Natural killer cell treated with Interleukin-12 subunit alpha and Interleukin-12 subunit beta and Interleukin-15 and Interleukin-18, amount 100 ng/mL, for 72 hours (primary cell): ENCODE measurements at places on chromosomes 4 and X. TPM values are rescaled to one million over a fixed set of nuclear protein-coding genes. Genes with fewer than 3 reads are reported as not detected.

The LRIT3 gene
- total RNA-seq: 0.07 TPM

The PRKG2 gene
- 0.33 TPM for total RNA-seq

The TRIM2 gene
- not detected for total RNA-seq

The ENOPH1 gene
- total RNA-seq: 50.3 TPM

The SMARCA1 gene
- total RNA-seq: not detected

The COX7B2 gene
- total RNA-seq: not detected

The OPN1LW gene
- total RNA-seq: not detected

The CDX4 gene
- not detected for total RNA-seq

The EBP gene
- total RNA-seq: 399 TPM

DNA sequence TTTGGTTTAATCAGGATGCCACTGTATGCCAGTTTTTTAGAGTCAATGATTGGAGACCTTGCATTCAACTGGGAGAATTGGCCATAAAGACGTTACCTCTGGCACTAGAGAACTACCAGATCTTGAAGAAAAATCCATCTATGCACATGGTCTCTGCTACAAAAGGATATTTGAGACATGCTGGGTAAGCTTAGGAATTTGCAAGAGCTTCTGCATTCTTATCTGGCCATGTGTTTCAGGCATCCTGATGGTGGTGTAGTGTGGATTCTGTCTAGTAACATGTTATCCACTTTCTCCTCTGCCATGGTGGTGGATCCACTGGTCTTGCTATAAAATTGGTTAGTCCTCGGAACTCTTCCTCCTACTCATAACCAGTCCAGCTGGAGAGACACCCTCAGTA is 185.3 kb upstream of the WDFY3 start:
- H3K4me1 ChIP-seq: no peaks in the 10 kb centered on the region
- DNase-seq: no peak
- H3K36me3 ChIP-seq: no peaks in the 10 kb centered on the region
- no peak overlapping the region for H3K4me3 ChIP-seq

- no peak for DNase-seq
- H3K4me3 ChIP-seq: no peak overlapping the region
- H3K27me3 ChIP-seq: no peaks in the 10 kb centered on the region
- peaks cover 17% of the 10 kb centered on the region for H3K36me3 ChIP-seq
Observed at GRCh38 chr4:188092824-188093223, 16.6 kb downstream of the TRIML2 start.

DNA sequence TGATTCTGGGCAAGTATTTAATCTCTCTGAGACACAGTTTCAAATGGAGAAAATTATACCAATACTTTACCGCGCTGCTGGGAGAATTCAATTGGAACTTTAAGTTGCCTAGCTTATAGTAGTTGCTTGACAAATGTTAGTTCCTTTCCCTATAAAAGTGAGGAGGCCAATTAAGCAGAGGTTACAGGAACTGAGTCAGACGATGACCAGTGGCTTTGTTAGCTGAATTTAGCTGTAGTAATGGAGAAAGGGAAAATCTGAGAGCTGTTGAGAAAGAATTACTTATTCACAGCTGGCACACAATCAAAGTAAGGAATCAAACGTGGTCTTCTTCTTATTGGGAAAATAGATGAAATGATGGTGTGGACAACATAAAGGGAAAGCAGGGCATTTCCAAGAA is 29.6 kb downstream of the SMARCA1 start:
- H3K4me1 ChIP-seq: no peaks in the 10 kb centered on the region
- DNase-seq: no peak
- H3K4me3 ChIP-seq: no peak overlapping the region
- no peak overlapping the region for H3K27ac ChIP-seq

- H3K27ac ChIP-seq: peak overlapping the region; percentile 24
- H3K4me3 ChIP-seq: no peak overlapping the region
- H3K36me3 ChIP-seq: no peaks in the 10 kb centered on the region
- no peak for DNase-seq
Observed at GRCh38 chr4:26330186-26330787, 9.5 kb downstream of the RBPJ start.

DNA sequence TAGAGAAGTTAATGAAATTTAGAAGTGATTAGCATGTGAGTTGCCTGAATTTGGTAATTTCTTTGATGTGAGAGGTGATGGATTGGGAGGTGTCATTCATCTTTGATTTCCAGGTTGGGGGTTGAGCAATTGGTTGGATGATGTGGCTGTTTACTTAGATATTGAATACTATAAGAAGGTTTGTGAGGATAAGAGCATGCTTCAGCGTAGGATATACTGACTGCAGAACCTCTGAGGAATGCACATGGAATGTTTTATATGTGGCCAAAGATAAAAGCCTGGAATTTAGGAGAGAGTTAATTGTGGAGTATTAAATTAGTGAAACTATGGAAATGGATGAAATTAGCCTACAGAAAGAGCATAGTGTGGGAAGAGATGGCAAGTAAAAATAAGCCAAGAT is 165.4 kb upstream of the MAD2L1 start:
- H3K36me3 ChIP-seq: peaks cover 4% of the 10 kb centered on the region
- no peaks in the 10 kb centered on the region for H3K27me3 ChIP-seq
- H3K4me3 ChIP-seq: no peak overlapping the region
- no peak for DNase-seq

DNA sequence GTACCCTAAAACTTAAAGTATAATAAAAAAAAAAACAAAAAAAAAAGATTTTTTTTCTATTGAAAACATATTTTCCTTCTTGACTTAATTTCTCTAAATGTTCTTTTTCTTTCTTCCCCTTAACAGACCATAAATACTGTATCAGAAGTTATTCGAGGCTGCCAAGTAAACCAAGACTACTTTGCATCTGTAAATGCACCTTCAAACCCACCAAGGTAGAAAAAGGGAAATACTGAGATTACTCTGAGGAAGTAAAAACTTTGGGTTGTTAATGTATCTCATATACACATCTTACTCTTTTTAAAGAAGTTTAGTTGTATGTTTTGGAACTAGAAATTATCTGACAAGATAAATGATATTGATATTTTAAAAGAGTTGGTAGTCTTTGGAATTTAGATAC is 65.6 kb downstream of the USO1 start:
- peaks cover 12% of the 10 kb centered on the region for H3K36me3 ChIP-seq
- no peak overlapping the region for H3K4me3 ChIP-seq
- no peak for DNase-seq

GRCh38 chr4:153916273-153916755 is 127.4 kb upstream of the SFRP2 start:
- H3K27ac ChIP-seq: no peak overlapping the region
- no peak for DNase-seq
- peaks cover 21% of the 10 kb centered on the region for H3K27me3 ChIP-seq
- H3K36me3 ChIP-seq: no peaks in the 10 kb centered on the region
- no peak overlapping the region for H3K4me3 ChIP-seq

DNA sequence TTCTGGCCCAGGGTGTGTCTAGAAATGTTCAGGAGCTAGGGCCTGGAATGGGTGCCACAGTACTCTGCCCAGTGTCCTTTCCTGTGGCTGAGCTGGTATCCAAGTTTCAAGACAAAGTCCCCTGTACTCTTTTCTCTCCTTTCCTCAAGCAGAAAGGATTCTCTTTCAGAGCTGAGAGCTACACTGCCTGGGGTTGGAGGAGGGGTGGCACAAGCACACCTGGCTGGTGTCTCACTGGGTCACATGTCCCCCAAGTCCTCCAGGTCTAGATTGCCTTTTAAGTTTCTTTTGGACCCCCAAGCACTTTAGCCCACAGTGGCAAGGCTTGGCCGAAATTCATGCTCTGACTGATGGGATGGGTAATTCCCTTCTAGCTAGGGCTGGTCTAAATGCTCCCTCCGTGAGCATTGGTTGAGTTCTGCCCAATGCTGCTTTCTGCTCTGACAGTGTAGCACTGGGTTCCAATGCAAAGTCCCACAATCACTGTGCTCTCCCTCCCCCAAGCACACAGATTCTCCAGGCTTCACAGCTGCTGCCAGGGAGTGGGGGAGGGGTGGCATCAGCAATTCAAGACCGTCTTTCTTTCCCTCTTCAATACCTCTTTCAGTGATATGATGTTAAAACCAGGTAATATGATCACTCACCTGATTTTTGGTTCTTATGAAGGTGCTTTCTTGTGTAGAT is 47.8 kb downstream of the BEX3 start:
- no peaks in the 10 kb centered on the region for H3K4me1 ChIP-seq
- no peak overlapping the region for H3K4me3 ChIP-seq
- no peaks in the 10 kb centered on the region for H3K36me3 ChIP-seq

DNA sequence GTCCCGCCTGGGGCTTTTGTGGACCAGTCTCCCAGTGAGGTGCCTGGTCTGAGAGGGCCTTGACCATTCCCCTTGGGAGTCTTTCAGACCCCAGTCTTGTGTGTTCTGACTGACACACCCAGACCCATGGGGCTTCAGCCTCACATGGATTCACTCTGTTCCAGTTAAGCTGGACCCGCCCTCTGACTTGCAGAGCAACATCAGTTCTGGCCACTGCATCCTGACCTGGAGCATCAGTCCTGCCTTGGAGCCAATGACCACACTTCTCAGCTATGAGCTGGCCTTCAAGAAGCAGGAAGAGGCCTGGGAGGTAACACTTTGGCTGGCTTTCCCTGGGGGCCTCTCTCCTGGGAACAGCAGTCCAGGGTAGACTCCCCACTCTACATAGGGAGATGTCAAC is 6.8 kb downstream of the IL9R start:
- H3K4me3 ChIP-seq: no peak overlapping the region
- H3K36me3 ChIP-seq: no peaks in the 10 kb centered on the region
- H3K27ac ChIP-seq: no peak overlapping the region
- no peaks in the 10 kb centered on the region for H3K27me3 ChIP-seq

GRCh38 chr4:6297266-6297815 is 27.7 kb downstream of the WFS1 start:
- no peaks in the 10 kb centered on the region for H3K4me1 ChIP-seq
- peaks cover 4% of the 10 kb centered on the region for H3K36me3 ChIP-seq
- H3K27ac ChIP-seq: no peak overlapping the region
- H3K4me3 ChIP-seq: no peak overlapping the region

- no peak overlapping the region for H3K4me3 ChIP-seq
- no peak overlapping the region for H3K27ac ChIP-seq
- DNase-seq: no peak
- H3K36me3 ChIP-seq: no peaks in the 10 kb centered on the region
Observed at GRCh38 chr4:69531251-69531650, 35.5 kb upstream of the UGT2B4 start.

GRCh38 chrX:132790329-132790728 is 168.1 kb downstream of the HS6ST2 start:
- H3K27me3 ChIP-seq: no peaks in the 10 kb centered on the region
- H3K4me1 ChIP-seq: no peaks in the 10 kb centered on the region
- DNase-seq: no peak
- no peak overlapping the region for H3K27ac ChIP-seq

DNA sequence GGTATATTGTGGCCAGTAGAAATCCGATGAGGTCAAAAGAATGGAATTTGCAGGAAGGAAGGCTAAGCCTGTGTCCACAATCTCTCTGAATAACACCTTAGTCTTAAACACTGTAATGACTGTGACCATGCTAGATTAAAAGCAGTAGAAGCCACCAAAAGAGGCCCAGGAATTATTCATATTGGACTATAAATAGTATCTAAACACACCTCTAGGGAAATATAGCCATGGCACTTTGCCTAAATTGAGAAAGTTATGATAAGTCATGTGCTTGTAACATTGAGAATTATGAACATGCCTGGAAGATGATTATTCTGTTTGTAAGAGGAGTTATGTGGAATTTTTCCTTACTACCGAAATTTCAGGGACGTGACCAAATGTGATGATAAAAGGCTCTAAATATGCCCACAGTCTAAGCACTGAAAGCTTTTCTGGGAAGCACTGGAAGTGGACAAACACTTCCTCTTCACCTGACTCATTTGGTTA is 298.5 kb downstream of the KCTD8 start:
- no peak overlapping the region for H3K4me3 ChIP-seq
- no peaks in the 10 kb centered on the region for H3K27me3 ChIP-seq
- peaks cover 10% of the 10 kb centered on the region for H3K36me3 ChIP-seq
- no peak for DNase-seq

DNA sequence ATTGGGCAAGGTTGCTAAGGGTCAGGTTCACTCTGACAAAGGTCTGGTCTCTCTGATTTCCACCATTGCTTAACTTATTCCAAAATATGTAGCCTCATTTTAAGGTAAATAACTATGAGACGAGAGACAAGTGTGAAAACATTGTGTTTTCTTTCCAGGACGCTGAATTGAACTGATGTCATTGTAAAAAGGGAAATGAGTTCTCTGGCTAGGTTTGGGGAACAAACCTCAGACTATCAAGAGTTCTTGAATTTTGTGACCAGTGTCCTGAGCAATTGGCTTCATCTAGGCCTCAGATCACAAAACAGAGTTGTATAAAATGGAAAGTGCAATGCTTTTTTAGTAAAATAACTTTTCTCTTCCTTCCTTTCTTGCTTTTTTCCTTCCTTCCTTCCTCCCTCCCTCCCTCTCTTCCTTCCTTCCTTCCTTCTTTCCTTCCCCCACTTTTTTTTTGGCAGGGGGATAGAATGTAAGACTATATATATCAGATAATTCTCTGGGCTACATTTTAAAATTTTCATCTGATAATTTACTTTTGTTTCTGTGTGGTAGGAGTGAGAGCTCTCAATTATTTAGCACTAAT is 30.8 kb upstream of the CXCL8 start:
- no peak overlapping the region for H3K4me3 ChIP-seq
- no peaks in the 10 kb centered on the region for H3K27me3 ChIP-seq
- no peak for DNase-seq
- H3K36me3 ChIP-seq: no peaks in the 10 kb centered on the region
- H3K27ac ChIP-seq: no peak overlapping the region

DNA sequence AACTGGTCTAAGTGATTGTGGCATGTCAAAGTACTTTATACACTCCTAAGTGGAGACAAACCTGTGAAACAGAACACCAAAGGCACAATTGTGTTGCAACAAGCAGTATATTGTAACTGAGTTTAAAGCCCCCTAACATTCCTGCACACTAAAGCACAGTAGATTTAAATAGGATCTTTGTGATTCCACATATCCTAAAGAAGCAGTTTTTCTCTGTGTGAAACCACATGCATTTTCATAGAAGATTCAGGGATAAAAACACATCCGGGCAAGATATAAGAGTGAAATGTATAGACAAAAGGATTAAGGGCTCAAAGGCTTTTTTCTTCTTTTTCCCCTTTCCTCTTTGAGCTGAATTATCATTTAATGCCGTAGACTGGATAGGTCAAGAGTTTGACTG is 82.2 kb downstream of the ANK2 start:
- H3K36me3 ChIP-seq: no peaks in the 10 kb centered on the region
- no peak overlapping the region for H3K27ac ChIP-seq
- DNase-seq: no peak
- H3K4me1 ChIP-seq: no peaks in the 10 kb centered on the region

DNA sequence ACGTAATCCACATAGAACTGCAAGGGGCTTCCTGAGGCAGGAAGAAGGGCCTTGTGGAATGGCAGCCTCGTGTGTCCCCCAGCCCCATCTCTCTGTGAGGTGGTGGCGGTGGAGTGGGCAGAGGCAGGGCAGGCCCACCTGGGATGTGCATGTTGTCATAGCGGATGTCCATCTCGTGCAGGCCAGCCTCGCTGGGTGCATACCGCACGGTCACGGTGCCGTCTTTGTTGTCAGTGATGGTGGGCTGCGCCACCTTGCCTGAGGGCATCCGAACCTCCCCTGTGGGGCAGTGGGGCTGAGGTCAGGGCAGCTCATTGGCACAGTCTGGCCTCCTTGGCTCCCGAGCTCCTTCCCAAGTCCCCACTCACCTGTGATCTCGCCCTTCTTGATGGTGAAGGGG is 20.4 kb downstream of the FLNA start:
- no peak for DNase-seq
- no peak overlapping the region for H3K27ac ChIP-seq
- H3K36me3 ChIP-seq: no peaks in the 10 kb centered on the region

GRCh38 chr4:94583914-94584641 is 132.3 kb downstream of the PDLIM5 start:
- peaks cover 13% of the 10 kb centered on the region for H3K4me1 ChIP-seq
- no peak overlapping the region for H3K4me3 ChIP-seq
- DNase-seq: no peak
- H3K36me3 ChIP-seq: no peaks in the 10 kb centered on the region
- H3K27me3 ChIP-seq: no peaks in the 10 kb centered on the region
